ENCODE measurements at places on chromosomes 16 and 17. TPM values are rescaled to one million over a fixed set of nuclear protein-coding genes. Genes with fewer than 3 reads are reported as not detected.

CD300E gene
- total RNA-seq, result not detected

CFAP119 gene
- total RNA-seq, result 7.7 TPM

SLC22A31 gene
- 1.9 TPM for total RNA-seq

FBXL16 gene
- total RNA-seq, result 7.7 TPM

CHD9NB gene
- total RNA-seq, result 1.1 TPM

SGCA gene
- total RNA-seq, result 1.9 TPM

RNU2-1 gene
- total RNA-seq, result not detected

ZFP1 gene
- 8.7 TPM for total RNA-seq

KRTAP4-1 gene
- 0.22 TPM for total RNA-seq

FKBP10 gene
- total RNA-seq, result 109 TPM

TERB1 gene
- total RNA-seq, result not detected

PMP22 gene
- total RNA-seq, result 230 TPM

ZNF287 gene
- total RNA-seq, result 15.2 TPM

STX8 gene
- 60.6 TPM for total RNA-seq

CBFB gene
- total RNA-seq, result 53.6 TPM

KRTAP4-3 gene
- total RNA-seq, result not detected
